ENCODE measurements at places on chromosomes 5 and 9.

- no peak for DNase-seq
These were observed 35.3 kb downstream of the COL5A1 start for GRCh38 chr9:134676886-134677285.

DNA sequence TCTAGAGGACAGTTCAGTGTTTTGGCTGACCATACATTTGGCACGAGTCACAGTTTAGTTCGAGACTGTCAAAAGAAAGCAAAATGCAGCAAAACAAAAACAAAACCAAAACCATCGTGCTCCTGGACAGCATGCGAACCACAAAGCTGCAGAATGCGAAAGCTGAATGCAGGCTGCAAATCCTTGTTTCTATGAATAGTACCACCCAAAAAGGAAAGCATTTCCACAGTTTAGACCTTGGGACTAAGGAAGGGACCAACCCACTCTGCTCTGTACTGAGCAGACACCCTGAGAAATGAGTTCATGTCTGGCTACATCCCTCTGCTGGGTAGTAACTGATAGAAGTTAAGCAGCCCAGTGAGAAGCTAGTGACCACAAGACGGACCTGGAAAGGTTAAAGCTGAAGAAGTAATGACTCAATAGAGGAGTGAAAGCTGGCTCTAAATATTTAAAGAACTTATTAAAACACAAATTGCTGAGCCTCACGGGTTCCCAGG is 3.9 kb downstream of the GCNT4 start:
- no peak for DNase-seq

DNA sequence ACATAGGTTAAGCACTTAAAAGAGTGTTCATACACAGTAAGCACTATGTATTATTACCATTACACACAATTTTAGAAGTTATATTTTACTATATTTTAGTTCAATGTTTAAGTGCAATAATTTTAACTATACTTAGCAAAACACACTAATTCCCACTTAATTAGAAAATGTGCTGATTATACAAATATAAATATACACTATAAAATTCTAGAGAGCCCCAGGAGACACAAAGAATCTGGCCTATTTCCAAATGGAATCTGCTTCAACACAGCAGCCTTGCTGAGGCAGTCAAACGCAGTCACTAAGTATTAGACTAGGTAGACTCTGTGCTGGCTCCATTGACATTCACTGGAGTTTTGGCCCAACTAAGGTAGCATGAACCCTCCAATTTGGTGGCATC is 160.9 kb downstream of the CETN3 start:
- no peak for DNase-seq

GRCh38 chr5:16520841-16521240 is 55.2 kb upstream of the ZNF622 start:
- DNase-seq = no peak

DNA sequence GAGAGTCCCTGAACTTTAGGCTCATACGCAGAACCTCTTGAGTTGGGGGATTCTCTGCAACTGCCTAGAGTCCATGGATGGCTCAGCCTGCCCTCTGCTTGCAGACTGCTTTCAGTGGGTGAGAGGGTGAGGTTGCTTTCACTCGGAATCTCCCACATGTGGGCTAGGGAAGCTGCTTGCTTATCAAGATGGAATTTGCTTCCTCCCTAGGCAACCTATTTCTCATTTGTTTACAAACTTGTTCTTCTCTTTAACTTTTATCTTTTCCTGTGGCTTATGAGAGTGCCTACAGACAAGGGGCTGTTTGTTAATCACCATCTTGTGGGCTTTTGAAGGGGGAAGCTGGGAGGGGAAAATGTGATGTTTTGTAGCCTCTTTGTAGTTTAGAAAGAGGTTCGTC is 10.0 kb downstream of the TLE4 start:
- no peak for DNase-seq

DNA sequence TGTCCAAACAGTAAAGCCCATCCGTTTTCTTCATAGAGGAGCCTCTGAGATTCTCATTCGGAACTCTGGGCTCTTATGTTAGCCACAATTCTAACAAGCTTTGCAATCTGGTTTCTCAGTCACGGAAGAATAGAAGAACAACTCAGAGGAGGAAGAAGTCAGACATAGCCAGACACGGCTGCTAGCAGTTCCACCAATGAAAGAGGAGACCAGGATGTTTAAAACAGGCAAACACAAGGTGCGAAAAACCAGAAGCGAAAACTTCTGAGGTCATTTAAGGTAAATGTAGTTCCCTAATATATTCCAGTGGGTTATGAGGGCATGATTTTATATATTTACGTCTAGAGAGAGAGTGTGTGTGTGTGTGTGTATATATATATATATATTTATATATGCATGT is 34.1 kb upstream of the GDNF start:
- no peak for DNase-seq

GRCh38 chr9:33884856-33885701 is 68.1 kb downstream of the UBE2R2 start:
- DNase-seq = no peak

DNA sequence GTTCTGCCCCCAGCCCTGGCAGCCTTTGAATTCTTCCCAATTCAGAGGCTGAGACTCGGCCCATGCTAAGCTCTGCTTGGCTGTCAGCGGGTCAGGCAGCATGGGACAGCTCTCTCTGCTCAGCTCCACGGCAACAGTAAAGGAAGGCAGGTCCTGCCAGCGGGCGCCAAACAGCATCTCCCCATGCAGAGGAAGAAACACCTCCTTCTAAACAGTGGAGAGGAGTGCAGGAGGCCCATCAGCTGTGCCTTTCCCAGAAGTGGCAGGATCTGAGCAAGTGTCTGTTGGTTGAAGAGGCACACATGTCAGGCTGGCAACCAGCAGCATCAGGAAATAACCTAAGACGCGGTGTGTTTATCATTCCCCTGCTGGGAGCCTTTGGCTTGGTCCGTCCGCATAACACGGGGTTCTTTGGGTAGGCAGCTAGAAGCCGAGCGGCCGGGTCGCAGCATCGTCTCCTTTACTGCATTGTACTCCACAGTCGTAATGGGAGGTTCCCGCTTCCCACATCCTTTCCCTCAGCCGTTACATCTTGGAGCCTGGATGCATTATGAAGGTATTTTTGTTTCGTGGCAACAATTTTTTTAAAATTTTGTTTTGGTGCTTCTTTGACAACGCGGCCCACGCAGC is 42.7 kb upstream of the NCS1 start:
- DNase-seq = no peak

- no peak for DNase-seq
These were observed 3.9 kb upstream of the FBP1 start for GRCh38 chr9:94643176-94643575.

DNA sequence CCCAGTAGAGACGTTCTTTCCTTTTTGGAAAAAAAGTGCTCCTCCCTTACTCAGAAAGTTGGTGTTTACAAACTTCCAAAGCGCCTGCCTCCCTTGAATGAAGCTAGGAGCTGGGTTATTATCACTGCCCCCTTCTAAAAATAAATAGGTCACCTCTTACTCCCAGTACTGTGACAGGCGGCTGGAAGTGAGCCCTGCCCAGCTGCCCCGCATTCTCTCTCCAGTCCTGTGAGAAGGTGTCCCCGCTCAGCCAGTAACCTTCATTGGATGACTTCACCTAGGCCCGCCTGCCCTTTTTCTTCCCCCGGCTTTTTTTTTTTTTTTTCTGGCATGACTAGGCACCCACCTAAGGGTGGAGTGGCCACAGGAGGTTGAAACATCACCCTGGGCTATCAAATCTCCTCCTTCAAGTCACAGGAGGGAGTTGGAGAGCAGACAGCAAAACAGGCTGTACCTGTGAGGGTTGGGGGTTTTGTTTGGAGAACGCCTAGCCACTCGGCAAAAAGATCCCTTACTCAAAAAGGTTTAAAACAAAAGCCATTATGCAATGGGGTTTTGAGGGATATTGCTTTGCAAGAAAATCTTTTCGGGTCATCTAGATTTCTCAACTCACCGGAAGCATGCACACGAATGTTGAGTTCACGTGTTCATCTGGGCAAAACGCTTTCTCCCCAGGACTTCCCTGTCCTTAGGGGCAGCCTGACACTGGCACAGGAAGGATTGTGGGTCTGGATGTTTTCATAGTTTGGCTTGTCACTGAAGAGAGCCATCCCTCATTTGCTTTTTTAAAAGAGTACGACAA is 43.3 kb upstream of the ZNF622 start:
- no peak for DNase-seq

- no peak for DNase-seq
These were observed 674 bp upstream of the TNFSF15 start for GRCh38 chr9:114806526-114806900.

DNA sequence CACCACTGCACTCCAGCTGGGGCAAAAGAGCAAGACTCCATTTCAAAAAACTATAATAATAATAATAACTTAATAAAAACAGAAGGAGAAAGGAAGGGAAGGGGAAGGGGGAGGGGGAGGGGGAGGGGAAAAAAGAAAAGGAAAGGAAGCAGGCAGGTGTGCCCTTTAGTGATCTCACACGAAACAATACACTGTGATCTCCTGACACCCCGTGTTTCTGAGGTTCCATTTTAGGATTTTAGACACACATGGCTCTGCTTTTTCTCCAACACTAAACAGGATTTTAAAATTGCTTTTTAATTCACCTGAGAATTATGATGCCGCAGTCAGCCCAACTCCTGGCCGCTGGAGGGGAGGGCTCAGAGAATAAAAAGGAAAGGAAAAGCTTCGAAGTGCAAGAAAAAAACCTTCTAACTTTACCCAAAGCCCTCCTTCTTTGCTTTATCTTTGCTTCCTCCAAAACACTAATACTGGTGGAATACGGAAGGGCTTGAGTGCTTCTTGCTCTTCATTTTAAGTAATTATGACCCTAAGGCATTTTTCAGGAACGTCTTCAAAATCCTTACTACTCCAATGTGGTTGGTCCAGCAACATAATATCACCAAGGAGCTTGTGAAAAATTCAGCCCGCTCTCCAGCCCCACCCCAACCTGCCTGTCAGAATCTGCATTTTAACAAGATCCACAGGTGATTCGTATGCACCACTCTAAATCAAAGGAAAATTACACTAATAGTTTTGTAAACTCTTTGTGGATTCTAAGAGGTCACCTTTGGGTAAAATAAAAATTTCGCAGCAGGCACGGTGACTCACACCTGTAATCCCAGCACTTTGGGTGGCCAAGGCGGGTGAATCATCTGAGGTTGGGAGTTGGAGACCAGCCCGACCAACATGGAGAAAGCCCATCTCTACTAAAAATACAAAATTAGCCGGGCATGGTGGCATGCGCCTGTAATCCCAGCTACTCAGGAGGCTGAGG is 66.0 kb downstream of the MYO10 start:
- DNase-seq = no peak

DNA sequence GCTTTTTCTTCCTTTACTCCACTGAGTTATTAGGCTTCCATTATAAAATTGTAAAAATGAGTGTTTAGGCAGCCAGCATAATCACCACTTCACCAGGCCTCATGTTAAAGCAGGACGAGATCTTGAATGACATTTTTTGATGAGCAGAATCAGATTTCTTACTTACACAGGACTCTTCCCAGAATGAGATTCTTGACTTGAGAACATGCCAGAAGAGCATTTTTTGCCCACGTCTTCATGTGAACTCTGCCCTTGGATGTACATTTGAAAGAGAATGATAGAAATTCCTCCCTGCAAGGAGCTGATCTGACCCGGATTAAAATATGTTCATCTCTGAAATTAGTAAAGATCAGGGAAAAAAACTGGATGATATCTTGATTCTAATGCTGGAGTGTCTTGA is 212.1 kb upstream of the ADRA1B start:
- DNase-seq = no peak

- DNase-seq = no peak
These were observed 165.7 kb upstream of the SMC2 start for GRCh38 chr9:103928442-103928841.

DNA sequence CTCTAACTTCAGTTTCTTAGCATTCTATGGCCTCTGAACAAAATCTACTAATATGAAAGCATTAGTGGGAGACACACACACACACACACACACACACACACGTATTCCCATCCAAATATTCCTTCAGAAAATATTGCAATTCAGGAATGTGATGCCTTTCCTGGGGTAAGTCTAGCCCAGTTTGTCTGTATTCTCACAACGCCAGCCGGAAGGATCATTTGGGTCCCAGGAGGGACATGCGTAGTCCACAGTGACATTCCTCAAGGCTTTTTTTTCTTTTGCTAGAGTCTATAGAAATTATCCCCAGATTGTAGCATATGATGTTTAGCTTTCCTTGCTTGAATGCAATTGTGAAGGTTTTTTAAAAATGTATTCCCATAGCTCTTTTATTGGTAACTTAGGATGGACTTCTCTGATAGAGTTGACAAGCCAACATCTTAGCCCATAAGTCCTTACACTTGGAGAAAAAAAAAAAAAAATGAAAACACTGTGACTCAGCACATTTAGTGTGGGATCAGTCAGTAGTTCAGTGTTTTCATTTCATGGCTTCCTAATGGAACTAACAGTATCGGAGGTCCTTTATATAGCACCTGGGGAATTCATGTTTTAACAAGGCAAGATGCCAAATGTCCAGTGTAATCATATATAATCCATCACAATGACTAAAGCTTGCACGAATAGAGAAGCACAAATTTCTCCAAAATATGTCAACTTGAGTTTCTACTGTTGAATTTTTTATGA is 316.5 kb downstream of the DIRAS2 start:
- no peak for DNase-seq

- peak; percentile 67 for DNase-seq
These were observed 5.4 kb downstream of the GDA start for GRCh38 chr9:72154468-72155285.
